ENCODE measurements at places on chromosomes 5 and 9.
A peak's percentile ranks its signal among the peaks of the same experiment; 100 is the strongest.

GRCh38 chr9:122218071-122218934, 10.5 kb downstream of the LHX6 start:
- peak; percentile 86 for DNase-seq

DNA sequence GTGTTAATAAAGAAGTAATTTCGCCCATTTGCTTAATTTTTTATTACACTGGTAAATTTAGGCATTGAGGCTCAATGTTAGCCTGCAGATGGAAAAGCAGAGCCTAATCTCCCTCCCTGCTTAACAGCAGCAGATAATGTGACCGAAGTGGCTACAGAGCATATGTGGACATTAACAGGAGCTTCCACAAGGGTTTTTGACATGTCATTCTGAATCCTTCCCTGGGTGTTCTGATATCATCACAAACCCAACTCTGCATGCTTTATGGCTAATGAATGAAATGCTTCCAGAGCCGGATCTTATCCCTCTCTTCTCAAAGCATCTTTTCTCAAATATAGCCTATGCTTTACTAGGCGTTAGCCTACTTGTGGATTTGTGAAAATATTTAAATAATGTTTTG, 208.6 kb downstream of the CAAP1 start:
- DNase-seq: no peak

GRCh38 chr9:99294850-99295461, 72.9 kb downstream of the SEC61B start:
- DNase-seq: peak; percentile 64

DNA sequence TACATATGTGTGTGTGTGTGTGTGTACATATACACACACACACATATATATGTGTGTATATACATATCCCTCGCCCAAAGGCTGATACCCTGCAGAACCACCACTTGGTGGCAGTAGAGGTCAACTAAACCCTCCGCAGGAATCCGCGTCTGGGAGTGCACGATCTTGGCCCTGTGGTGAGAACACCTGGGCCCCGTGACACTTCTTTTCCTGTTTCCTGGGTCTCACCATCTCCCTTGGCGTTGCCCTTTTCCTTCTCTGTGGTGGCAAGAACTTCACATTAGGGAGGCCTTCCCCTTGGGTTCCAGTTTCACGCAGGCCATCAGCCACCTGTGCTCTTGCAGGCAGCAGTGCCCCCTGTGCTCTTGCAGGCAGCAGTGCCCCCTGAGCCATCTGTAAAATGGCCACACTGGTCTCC, 8.2 kb downstream of the IL9 start:
- DNase-seq: peak; percentile 64

GRCh38 chr5:114789773-114790402, 379.8 kb downstream of the TRIM36 start:
- DNase-seq: no peak

GRCh38 chr9:76516350-76516749, 57.4 kb downstream of the GCNT1 start:
- DNase-seq: no peak

DNA sequence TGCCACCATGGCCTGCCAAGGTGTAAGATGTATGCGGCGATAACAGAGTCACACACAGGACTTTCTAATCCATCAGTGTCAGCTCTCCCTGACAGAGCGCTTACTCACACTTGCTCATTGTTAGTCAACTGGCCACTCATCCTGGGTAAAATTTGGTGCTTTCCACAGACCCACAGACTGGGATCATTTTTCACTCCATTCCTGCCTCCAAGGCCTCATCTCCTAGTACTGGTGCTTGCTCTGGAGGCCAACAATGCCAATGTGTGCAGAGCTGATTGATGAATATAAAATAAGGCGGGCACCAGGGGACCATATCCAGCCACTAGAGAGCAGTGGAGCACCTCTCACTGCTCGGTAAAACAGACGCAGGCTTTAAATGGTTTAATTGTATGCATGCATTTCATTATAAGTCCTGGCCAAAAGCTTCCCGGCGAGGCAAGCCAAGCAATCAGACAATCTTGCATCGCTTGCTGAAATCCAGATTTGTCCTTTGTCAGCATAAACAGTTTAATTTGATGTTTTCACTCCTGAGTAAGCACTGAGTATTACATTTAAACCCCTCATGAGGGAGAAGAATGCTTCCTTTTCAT, 22.3 kb downstream of the PSMB7 start:
- DNase-seq: peak; percentile 88

GRCh38 chr5:158275511-158275910, 416.6 kb upstream of the CLINT1 start:
- no peak for DNase-seq

DNA sequence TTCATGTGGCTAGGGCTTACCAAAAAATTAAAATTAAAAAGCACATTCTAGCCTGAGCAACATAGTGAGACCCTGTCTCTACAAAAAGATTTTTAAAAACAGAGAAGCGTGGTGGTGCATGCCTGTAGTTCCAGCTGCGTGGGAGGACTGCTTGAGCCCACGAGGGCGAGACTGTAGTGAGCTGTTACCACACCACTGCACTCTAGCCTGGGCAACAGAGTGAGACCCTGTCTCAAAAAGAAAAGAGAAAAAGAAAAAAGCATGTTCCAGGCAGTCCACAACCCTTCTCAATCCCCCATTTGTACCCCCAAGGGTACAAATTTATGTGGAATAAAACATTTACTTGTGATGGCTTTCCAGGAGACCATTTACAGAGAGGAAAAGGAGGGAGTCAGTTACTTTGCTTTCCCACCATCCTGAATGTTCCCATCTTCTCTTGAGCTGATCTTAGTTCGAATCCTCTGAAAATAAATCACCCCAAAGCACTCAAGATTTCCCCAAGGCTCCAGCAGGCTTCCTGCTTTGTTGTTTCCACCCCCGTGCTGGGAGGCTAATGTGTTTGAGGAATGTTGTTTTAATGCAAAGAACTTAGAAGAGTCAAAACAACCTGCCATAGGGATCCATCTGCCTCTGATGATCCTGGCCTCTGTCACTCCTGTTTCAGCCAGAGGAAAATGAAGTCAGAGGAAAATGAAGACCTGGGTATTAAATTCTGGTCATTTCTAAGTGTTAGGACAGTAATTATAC, 384.7 kb downstream of the BNC2 start:
- DNase-seq: no peak

DNA sequence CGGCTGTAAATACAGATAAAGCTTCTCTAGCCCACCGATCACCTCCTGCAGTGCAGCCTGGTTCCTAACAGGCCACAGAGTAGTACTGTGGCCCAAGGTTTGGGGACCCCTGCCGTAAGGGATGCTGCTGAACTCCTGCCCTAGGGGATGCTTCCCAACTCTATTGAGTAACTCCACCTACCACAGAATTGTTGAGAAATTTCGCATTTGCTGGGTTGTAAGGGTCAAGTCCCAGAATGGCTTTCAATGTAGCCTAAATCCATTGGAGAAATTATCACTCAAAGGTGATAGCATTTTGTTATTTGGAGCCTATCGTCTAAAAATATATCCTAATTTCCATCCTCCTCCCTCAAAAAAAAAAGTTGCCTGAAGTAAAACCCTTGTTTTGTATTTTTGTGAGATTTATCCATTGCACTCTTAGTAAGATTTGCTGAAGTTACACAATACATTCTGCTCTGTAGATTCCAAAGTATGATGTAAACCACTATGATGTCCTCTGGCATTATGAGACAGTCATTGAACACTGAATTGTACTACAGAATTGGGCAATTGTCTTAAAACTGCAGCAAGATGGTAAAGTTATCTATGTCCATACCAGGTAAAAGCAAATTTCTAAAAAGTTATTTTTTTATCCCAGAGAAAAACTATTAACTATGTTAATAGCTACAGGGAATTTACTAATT, 14.0 kb downstream of the ACTBL2 start:
- no peak for DNase-seq

DNA sequence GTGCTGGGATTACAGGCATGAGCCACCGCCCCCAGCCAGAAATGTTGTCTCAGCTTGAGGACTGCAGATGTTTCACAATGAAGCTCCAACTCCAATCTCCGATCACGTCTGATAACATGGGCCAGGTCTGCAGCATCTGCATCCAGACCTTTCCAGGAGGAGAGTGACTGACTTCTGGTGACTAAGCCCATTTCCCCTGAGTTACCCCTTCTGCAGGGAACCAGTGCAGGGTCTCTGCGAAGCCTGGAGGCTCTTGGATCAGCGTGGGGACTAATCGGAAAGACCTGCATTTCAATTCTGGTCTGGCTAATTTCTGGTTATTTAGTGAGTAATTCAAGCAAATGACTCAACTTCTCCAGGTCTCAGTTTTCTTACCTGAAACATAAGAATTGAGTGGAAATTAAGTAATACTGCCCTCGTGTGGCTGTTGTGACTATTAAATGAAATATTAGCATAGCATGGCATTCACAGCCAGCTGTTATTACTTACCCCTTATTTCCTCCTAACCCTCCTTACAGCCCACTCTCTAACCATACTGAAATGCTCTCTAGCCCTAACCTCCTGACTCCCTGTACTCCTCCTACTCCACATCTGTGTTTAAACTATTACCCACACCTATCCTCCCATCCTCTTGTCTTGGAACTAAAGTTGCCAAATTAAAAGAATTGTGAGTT, 2.2 kb upstream of the GNPDA1 start:
- peak; percentile 39 for DNase-seq

DNA sequence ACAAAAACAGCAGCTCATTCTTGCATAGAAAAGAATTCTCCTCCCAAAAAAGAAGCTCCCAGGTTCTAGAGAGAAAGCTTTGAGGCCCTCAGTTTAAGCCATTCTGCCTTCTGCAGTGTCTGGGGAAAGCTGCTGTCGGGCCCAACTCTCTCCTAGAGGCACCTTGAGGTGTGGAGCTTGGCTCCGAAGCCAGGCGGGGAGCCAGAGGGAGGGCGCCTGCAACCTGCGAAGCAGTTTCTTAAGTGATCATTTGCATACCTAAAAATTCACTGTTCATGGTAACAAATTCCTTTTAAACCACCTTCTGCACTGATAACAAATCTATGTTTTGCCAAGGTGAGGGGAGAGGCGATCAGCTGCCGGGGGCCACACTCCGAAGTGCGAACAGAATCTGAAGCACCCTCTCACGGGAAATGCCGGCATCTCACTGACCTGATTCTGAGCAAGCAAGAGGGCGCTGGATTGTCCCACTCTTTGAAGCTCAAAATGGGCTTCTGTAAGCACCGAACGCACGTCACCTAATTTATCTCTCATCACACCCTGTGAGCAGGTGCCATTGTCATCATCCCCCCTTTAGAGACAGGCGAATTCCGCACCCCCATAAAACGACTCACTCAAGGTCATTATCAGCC, 86.1 kb downstream of the GTF3C4 start:
- no peak for DNase-seq

Data from H54 (cell line).